ENCODE measurements at places on chromosomes 2 and 18.
A peak's percentile ranks its signal among the peaks of the same experiment; 100 is the strongest.

DNA sequence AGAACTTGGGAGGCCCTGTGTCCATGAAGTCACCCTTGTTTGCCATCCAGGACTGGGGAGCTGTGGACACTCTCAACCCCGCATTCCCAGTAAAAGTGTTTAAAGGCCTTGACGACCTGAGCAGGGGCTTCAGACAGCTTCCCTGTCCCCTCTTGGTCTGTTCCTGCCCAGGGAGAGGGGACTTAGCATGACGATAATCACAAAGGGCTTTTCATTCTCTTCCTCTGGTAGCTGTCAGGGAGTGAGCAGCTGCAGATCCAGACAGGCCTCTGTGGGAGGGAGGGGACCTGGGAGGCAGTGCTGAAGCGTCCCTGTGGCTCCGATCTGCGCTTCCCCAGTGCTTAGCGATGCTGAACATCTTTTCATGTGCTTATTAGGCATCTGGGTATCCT lies 77.8 kb upstream of the HS6ST1 start:
- no peaks in the 10 kb centered on the region for H3K27me3 ChIP-seq
- no peak overlapping the region for H3K27ac ChIP-seq
- H3K4me1 ChIP-seq: peaks cover 4% of the 10 kb centered on the region

GRCh38 chr2:142010477-142011270 lies 120.1 kb downstream of the LRP1B start:
- H3K36me3 ChIP-seq: no peaks in the 10 kb centered on the region
- H3K4me1 ChIP-seq: no peaks in the 10 kb centered on the region
- H3K4me3 ChIP-seq: no peak overlapping the region
- H3K27ac ChIP-seq: no peak overlapping the region
- DNase-seq: no peak

- no peaks in the 10 kb centered on the region for H3K36me3 ChIP-seq
- no peaks in the 10 kb centered on the region for H3K27me3 ChIP-seq
- no peak overlapping the region for H3K27ac ChIP-seq
- H3K4me3 ChIP-seq: no peak overlapping the region
Observed at GRCh38 chr2:31469648-31470047, 55.1 kb upstream of the XDH start.

GRCh38 chr2:205561441-205561840 lies 120.9 kb upstream of the NRP2 start:
- no peaks in the 10 kb centered on the region for H3K27me3 ChIP-seq
- peaks cover 5% of the 10 kb centered on the region for H3K4me1 ChIP-seq
- no peak for DNase-seq
- H3K4me3 ChIP-seq: no peak overlapping the region
- no peaks in the 10 kb centered on the region for H3K36me3 ChIP-seq
- H3K27ac ChIP-seq: no peak overlapping the region

DNA sequence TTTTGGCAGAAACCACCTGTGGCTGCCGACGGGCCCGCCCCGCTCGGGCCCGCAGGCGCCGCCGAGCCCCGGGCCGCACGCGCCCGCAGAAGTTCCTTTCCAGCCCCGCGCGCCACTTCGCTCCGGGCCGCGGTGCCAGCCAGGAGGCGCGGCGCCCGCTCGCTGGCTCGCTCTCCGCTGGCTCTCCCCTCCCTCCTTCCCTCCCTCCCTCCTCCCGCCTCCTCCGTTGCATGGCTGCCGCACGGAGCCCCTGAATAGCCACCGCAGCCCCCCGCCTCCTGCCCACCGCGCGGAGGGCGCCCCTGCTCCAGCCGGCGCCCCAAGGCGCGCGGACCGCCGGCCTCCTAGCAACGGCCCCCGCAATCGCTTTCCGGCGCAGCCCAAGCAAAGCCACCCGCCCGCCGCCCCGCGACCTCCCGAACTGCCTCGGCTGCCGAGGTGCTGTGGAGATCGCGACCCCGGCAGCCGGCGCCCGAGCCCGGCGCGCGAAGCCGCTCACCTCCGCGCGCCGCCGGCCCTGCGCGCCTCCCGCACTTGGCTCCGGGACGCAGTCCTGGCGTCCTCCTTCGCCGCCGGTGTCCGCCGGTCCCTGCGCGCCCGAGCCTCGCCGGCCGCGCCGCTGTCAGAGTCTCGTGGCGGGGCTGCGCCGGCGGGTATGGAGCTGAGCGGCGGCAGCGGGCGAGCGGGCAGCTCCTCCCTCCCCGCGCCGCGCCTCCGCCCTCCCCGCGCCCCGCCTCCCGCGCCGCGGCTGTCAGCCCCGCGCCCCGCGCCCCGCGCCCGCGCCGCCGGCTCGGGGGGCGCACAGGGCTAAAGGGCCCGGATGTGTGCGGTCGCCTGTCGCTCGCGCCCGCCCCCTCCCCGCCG lies at the start of gene ZBTB7C:
Gene ZBTB7C (minus strand): TSS at position 657 of the 864 bp plus-strand sequence.
- H3K4me1 ChIP-seq: peaks cover 11% of the 10 kb centered on the region
- peaks cover 61% of the 10 kb centered on the region for H3K27me3 ChIP-seq
- H3K27ac ChIP-seq: no peak within 1 kb of the TSS
- peak within 1 kb of the TSS; percentile 56 for H3K4me3 ChIP-seq
- no peaks in the 10 kb centered on the region for H3K36me3 ChIP-seq

DNA sequence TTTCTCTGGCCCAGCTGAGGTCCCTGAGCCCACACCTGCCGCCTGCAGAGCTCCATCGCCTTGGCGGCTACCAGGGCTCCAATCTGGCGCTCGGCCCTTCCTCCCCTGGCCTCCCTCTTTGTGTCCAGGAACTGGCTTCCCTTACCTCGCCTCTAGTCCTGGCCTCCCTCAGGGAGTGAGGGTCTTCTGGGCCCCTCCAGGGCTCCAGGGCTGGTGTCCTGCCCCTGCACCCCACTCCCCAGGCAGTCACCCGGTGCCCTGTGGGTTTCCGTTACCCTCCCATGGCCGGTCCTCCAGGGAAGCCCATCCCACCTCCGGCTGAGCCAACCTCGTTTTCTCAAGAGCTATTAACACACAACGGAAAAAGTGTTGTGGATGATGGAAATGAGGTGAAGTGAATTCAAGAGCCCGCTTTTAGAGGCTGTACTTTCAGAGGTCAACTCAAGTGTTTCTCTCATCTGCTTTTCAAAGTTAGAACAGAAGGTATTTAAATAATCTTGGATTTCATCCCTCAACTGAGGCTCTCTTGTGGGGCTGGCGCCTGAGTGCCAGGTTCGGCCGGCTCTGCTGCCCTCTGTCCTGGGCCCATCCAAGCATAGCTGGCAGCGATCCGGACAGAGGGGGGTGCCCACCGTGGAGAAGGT lies 131.9 kb downstream of the ASB1 start:
- H3K27me3 ChIP-seq: no peaks in the 10 kb centered on the region
- no peaks in the 10 kb centered on the region for H3K36me3 ChIP-seq
- H3K4me3 ChIP-seq: no peak overlapping the region

DNA sequence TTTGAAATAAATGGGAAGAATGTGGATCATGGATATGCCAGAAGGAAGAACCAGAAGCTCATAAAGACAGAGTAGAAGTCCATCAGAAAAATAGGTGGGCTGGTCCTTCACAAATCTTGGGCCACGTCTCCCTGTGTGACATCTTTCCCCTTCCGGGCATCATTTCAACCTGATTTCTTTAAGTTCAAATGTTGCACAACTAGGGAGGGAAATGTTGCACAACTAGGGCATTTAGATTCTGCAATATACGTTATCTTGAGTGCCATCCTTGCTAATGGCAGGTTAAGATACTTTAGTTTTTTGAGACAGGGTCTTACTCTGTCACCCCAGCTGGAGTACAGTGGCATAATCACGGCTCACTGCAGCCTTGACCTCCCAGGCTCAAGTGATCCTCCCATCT lies 129.6 kb downstream of the CERS6 start:
- no peaks in the 10 kb centered on the region for H3K27me3 ChIP-seq
- DNase-seq: no peak
- no peak overlapping the region for H3K4me3 ChIP-seq
- no peaks in the 10 kb centered on the region for H3K36me3 ChIP-seq

DNA sequence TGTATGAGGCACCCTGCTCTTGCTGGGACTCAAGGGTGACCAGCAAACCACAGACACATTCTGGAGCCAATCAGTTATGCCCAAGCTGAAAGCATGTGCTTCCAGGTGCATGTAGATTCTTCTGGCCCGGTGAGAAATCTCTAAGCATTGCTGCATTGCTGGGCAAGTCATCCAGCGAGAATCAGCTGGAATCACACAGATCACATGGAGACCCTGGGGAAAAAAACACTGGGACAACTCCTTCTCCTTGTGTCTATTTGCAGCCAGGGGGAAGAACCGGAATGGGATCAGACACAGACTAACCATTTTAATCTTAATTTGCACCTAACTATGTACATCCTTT lies 119.7 kb upstream of the KLF7 start:
- H3K27ac ChIP-seq: no peak overlapping the region
- H3K4me3 ChIP-seq: no peak overlapping the region
- no peaks in the 10 kb centered on the region for H3K27me3 ChIP-seq
- no peak for DNase-seq
- H3K4me1 ChIP-seq: peaks cover 11% of the 10 kb centered on the region

- DNase-seq: no peak
- no peaks in the 10 kb centered on the region for H3K27me3 ChIP-seq
- no peak overlapping the region for H3K4me3 ChIP-seq
- H3K36me3 ChIP-seq: no peaks in the 10 kb centered on the region
- H3K27ac ChIP-seq: no peak overlapping the region
Observed at GRCh38 chr2:16204886-16205620, 264.7 kb downstream of the MYCN start.

GRCh38 chr2:63642946-63643345 lies 54.2 kb downstream of the MDH1 start:
- no peaks in the 10 kb centered on the region for H3K36me3 ChIP-seq
- H3K27me3 ChIP-seq: no peaks in the 10 kb centered on the region
- no peak for DNase-seq
- no peaks in the 10 kb centered on the region for H3K4me1 ChIP-seq
- H3K27ac ChIP-seq: no peak overlapping the region

DNA sequence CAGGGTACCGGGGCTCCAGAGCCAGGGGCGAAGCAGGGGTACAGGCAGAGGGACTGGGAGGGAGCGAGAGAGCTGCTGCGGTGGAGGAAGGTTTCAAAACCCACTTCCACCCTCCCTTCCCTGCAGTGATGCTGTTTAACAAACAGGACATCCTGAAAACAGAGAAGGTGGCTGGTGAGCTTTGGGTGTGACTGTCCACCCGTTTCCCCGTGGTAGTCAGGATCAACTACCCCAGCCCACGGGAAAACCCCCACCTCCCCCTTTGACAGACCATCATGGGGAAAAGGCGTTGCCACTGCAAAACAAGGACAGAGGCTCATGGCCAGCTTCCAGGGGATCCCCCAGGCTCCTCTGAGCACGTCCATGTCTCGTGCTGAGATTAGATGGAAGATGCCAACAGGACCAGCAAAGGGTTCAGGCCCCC lies 12.9 kb downstream of the TMEM185B start:
- H3K36me3 ChIP-seq: no peaks in the 10 kb centered on the region
- no peak overlapping the region for H3K27ac ChIP-seq
- H3K27me3 ChIP-seq: no peaks in the 10 kb centered on the region
- H3K4me1 ChIP-seq: no peaks in the 10 kb centered on the region

- H3K4me1 ChIP-seq: no peaks in the 10 kb centered on the region
- H3K36me3 ChIP-seq: no peaks in the 10 kb centered on the region
- H3K4me3 ChIP-seq: no peak overlapping the region
- H3K27ac ChIP-seq: no peak overlapping the region
- DNase-seq: no peak
Observed at GRCh38 chr2:78780256-78780655, 245.2 kb upstream of the REG3G start.

DNA sequence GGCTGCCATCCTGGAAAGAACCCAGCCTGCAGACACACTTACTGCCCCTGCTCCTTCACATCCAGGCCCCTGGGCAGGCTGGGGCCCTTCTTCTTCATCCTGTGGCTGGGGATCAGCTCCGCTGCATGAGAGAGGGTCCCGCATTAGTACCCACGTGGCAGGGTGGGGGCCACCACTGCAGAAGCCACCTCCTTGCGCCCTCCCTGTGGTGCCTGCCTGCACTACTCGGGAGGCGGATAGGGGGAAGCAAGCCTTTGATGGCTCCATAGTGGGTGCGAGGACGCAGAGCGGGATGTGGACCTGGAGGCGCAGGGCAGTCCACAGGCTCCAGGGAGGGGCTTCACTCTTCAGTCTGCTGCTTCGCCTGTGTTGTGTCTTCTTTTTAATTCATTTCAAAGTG lies 46.7 kb downstream of the GPC1 start:
- no peaks in the 10 kb centered on the region for H3K4me1 ChIP-seq
- no peaks in the 10 kb centered on the region for H3K36me3 ChIP-seq
- no peak for DNase-seq
- H3K27ac ChIP-seq: no peak overlapping the region
- H3K4me3 ChIP-seq: no peak overlapping the region

- no peaks in the 10 kb centered on the region for H3K36me3 ChIP-seq
- H3K4me1 ChIP-seq: no peaks in the 10 kb centered on the region
- no peak overlapping the region for H3K27ac ChIP-seq
- DNase-seq: no peak
- H3K4me3 ChIP-seq: no peak overlapping the region
Observed at GRCh38 chr2:45950606-45951005, 299.1 kb downstream of the PRKCE start.

DNA sequence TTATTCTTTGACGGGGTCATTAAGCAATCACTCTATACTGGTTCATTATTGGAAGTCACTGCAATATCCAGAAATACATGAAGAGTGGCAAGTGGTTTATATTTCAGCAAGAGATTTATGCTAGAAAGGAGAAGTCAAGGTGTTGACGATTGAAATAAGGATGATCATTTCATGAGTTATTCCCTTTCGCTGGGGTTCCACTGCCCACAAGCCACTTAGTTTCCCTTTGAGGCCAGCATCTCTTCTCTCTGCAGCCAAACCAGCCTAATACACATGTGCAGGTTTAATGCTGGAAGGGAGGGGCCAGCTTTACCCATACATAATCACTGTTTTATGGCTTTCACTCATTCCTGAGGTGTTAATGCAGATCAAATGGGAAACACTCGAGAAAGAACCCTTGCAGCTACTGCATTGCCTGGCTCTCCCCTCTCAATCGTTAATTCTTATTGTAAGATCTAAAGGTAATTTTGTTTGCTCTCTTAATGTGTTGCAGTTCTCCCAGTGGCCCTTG lies 108.4 kb downstream of the MEIS1 start:
- DNase-seq: no peak
- H3K4me3 ChIP-seq: no peak overlapping the region
- no peaks in the 10 kb centered on the region for H3K27me3 ChIP-seq
- H3K36me3 ChIP-seq: no peaks in the 10 kb centered on the region
- H3K27ac ChIP-seq: no peak overlapping the region

GRCh38 chr2:15835991-15836688 lies 104.2 kb upstream of the MYCN start:
- H3K4me1 ChIP-seq: no peaks in the 10 kb centered on the region
- no peaks in the 10 kb centered on the region for H3K36me3 ChIP-seq
- H3K4me3 ChIP-seq: no peak overlapping the region
- no peak overlapping the region for H3K27ac ChIP-seq
- no peaks in the 10 kb centered on the region for H3K27me3 ChIP-seq
- no peak for DNase-seq

DNA sequence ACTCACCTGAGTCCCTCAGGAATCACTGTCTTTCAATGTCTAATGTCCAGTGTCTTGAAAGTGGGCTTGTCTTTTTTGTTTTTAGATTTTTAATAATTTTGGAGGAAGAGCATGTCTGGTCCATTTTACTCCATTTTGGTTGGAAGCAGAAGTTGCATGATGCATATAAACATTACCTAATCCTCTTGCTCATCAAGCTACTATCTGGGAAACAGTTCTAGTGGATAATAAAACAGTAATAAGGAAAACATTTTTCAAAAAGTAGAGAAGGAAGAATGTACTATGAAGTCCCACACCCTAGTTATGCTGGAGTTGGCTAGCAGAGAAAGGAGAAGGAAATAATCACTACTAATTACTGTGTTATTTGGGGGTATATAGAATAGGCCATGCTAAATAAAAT lies 263.7 kb downstream of the ETAA1 start:
- no peak overlapping the region for H3K4me3 ChIP-seq
- DNase-seq: no peak
- no peak overlapping the region for H3K27ac ChIP-seq
- no peaks in the 10 kb centered on the region for H3K36me3 ChIP-seq
- H3K4me1 ChIP-seq: no peaks in the 10 kb centered on the region

- no peak for DNase-seq
- peaks cover 3% of the 10 kb centered on the region for H3K27me3 ChIP-seq
- no peaks in the 10 kb centered on the region for H3K4me1 ChIP-seq
- no peak overlapping the region for H3K4me3 ChIP-seq
- no peaks in the 10 kb centered on the region for H3K36me3 ChIP-seq
Observed at GRCh38 chr2:107992069-107992468, 5.7 kb downstream of the SLC5A7 start.

Data from H1 (cell line).